ENCODE measurements at places on chromosomes 3 and 15.

DNA sequence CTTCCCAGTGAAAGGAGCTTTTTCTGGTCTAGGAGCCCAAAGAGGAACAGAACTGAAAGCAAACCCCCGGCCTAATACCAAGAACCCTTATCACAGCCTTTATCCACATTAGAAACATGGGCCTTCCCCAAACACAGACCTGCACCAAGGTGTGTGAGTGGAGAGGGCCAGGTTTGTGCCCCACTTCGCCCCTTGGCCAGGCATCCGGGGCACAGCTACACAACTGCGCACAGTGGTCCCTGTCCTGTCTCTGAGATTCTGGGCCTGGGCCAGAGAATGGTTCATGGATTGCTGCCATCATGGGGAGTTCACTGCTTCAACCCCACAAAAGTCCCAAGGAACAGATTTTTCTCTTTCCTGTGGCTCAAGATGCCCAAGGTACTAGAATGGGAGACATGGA, 125.5 kb upstream of the ABHD17C start:
- DNase-seq, result no peak

GRCh38 chr3:51817375-51817774, 38.3 kb upstream of the IQCF6 start:
- DNase-seq, result no peak

DNA sequence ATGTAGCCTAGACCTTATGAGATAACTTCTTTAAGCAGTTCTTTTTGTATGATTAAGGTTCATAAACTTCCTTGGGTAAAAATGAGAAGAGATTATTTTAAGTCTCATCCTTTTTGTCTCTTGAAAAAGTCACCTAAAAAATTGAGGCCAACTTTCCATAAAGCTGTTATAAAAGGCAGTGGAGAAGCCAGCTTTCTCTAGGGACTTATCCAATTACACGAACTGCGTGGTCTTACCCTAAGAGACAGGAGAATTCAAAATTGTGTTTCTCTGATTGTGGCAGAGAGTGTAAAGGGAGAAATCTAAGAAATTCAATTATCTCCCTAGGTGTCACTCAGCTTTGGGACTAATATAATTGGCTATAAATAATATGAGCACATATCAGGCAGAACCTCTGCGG, 262.0 kb downstream of the SHOX2 start:
- DNase-seq, result no peak

- DNase-seq, result no peak
Measured at GRCh38 chr15:51619331-51620035, 3.1 kb downstream of the DMXL2 start.

- no peak for DNase-seq
Measured at GRCh38 chr3:111285694-111286093, 214.1 kb downstream of the NECTIN3 start.

DNA sequence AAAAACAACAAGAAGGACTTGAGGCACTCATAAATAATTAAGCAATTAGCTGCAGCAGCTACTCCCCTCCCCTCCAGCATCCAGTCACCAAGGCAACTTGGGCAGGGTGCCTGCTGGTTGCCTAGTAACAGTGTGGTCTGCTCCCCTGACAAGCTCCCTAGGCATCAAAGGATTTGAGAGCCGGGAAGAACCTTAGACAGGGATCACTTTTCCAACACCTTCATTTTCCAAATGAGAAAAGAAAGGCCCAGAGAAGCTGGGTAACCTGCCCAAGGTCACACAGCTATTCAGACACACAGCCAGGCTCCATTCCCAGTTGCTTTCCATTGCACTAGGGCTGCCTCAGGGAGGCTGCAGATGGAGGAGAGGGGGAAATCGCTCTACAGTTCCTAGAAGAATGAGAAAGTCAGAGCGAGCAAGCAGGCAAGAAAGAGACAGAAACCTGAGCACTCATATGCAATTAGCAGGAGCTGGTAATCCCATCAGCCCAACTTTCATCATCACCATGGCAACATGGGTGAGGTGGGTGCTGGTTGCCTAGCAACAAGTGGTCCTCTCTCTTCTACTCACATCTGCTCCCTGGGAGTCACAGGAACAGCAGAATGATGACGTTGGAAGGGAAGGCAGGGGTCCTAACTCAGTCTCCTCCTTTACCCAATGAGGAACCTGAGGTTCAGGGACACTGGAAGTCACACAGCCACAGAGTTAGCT, 3.6 kb upstream of the EIF4E3 start:
- no peak for DNase-seq

GRCh38 chr15:77622209-77622933, 10.3 kb downstream of the LINGO1 start:
- DNase-seq, result no peak

- no peak for DNase-seq
Measured at GRCh38 chr3:123650101-123650500, 65.2 kb upstream of the HACD2 start.

DNA sequence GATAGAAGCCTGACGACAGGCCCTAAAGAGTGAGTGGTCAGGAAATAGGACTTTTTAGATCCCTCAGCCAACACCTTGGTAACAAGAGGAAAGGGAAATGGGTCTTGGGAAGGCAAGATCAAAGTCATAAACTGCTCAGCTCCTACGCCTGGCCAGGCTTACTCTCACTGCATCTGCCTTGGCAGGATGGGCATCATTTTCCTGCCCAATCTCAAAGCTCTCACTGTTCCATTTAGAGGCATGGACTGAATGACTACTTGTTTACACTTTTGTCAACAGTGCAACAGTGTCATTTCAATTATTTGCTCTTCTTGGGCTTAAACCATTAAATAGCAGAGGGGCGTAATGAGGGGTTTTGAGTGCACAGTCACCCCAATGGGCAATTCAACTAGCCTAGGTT, 808.7 kb downstream of the GRM7 start:
- DNase-seq, result no peak

- DNase-seq, result no peak
Measured at GRCh38 chr3:140579260-140579659, 98.6 kb upstream of the TRIM42 start.

GRCh38 chr3:43540624-43541023, 81.2 kb downstream of the ANO10 start:
- no peak for DNase-seq

DNA sequence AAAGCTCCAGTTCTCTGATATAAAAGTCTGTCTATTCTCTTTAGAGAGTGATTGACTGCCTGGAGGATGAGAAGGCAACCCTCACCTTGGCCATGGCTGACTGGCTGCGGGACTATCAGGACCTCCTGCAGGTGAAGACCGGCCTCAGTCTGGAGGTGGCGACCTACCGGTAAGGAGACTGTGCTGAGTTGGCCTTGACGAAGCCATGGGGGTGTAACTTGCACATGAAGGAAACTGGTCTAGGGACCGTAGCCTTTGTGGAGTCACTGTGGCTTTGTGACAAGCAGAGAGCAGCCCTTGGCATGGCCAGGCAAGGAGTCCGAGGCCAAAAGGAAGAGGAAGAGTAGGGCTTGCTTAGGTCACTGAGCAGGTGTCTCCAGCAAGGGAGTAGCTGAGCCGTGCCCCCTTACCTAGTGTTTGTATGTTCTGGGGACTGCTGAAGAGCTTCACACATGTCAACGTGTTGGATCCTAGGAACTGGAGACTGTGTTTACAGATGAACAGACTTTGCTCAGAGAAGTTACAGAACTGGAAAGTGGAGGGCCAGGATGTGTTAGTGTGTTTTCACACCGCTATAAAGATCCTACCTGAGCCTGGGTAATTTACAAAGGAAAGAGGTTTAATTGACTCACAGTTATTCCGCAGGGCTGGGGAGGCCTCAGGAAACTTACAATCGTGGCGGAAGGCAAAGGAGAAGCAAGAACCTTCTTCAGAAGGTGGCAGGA, 8.8 kb downstream of the SYNM start:
- DNase-seq, result no peak

GRCh38 chr3:37271611-37272010, 97.2 kb upstream of the LRRFIP2 start:
- DNase-seq, result no peak

- no peak for DNase-seq
Measured at GRCh38 chr3:79032686-79033318, 735.0 kb downstream of the ROBO1 start.

DNA sequence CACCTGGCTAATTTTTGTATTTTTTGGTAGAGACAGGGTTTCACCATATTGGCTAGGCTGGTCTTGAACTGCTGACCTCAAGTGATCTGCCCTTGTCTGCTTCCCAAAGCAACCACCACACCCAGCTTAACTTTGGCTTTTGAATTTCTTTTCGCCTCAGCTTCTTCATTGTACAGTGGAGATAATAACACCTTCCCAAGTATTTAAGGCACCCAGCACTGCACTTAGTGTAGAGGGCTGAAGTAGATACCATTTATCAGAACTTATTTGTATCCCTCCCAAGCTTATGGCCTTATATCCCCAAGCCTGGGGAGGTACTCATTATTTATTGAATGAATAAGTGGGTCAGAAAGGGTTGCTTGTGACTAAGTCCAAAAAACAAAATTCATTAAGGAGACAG, 2.3 kb downstream of the SQOR start:
- no peak for DNase-seq

DNA sequence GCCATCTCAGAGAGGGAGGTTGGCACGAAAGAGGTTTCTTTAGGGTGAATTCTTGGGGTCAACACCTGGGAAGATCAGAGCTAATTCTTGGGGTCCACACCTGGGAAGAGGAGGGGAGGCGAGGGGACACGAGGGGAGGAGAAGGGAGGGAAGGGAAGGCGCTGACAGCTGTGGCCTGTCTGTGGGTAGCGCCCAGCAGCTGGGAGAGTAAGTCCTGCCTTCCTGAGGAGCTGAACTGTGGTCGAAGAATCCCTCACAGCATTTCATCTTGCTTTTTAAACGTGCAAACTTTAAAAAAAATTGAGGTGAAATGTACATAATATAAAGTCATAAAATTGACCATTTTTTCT, 63.2 kb upstream of the CGNL1 start:
- no peak for DNase-seq

DNA sequence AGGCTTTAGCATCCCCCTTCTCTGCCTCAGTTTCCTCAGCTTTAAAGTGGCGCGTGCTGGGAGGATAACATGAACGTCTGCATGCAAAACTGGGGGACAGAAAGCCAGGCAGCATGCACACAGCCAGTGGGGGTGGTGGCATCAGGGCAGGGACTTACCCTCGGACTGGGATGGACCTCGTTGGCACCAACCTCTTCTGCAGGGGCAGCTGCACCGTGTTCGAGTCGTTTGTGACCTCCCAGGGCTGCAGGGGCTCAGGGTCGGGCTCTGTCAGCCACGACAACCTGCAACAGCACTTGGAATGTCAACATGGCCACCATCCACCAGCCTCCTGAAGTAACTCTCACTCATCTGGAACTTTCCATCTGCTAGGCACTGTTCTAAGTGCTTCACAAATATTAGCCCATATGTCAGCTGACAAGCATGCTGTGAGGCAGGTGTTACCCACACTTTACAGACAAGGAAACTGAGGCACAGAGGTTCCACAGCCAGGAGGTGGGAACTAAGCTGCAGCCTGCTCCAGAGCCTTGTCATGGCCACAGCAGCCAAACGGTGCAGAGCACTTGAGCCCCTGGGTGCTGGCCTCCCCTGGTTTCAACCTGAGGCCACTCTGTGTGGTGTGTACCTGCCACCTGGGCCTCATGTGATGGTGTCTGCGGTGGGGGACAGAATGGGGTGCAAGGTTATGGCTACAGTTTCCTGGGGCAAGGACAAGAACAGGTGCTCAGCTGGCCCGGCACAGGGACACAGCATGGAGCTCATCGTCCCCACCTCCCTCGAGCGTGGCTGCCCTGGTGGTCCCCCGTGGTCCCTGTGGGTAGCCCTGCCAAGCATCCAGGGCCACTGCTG, 6.7 kb downstream of the C3orf22 start:
- DNase-seq, result no peak

DNA sequence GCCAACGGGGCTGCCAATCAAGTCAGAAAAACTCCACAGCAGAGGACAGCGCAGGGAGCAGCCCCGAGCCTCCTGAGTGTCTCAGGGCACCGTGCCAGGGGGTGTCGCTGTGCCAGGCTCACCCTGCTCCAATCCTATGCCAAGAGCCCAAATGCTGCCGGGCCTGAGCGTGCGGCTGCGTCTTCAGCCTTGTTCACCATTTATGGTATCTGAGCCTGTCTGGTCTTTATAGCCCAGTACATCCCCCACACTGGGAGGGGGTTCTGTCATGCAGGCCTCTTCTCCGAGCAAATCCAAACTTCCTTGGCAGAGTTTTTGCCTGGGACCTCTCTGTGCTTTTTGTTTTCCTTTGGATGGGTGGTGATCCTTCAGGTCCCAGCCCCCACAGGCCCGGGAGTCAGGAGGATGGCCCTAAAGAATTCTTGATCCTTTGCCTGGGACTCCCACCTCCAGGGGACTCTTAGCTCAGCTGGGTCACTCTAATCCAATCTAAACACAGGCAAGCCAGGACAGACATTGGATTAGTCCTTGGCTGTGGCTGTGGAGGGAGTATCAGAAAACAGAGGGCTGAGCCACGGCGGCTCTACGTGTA, 135.1 kb upstream of the HACD2 start:
- DNase-seq, result no peak
